Osteocyte (in vitro differentiated cells): ENCODE measurements at places on chromosomes 16 and 17.

- DNase-seq: peak; percentile 0
Observed at GRCh38 chr16:79439901-79440300, 160.6 kb downstream of the MAF start.

DNA sequence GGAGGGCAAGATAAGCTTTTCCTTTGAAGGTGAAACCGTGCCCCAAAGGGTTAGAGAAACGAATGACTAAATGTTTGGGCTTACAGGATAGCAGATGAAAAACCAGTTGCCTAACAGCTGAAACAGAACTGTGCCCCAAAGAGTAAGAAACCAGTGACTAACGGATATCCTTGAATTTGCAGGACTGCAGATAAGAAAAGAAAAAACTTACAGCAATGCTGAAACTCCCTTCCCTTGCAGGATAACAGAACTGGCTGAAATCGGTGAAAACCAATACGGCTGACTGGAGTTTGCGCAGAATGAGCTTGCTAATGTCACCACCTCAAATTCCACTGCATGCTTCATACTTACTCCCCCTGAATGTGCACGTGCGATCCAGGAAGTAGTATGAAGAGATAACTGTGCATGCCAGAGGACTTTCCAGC, 175.2 kb upstream of the NLRP1 start:
- no peak for DNase-seq

DNA sequence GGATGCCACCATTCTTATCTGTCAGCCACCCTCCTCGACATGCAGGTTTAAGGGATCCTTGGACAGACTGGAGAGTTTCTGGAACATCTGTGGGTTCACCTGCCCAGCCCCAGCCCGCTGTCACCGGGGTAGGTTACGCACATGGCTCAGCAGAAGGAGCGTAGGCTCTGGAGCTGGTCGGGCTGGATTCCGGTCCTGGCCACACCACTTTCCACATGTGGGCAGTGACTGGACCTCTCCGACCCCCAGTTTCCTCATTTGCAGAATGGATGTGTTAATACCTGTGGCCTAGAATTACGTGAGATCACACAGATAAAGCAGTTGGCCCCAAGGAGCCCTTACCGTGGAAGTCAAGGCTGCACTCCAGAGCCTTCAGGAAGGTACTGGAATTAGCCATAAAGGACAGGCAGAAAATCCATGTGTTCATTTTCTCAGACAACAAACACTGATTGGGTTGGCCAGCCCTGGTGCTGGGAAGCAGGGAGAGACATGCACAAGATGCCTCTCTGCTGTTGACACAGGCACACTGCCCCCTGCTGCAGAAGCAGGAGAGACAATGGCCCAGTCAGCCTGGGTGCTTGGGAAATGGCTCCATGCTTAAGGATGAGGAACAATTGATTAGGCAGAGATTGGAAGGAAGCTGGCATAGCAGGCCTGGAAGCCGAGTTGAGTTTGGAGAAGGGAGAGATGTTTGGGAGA, 58.8 kb downstream of the SF3B3 start:
- DNase-seq: no peak

DNA sequence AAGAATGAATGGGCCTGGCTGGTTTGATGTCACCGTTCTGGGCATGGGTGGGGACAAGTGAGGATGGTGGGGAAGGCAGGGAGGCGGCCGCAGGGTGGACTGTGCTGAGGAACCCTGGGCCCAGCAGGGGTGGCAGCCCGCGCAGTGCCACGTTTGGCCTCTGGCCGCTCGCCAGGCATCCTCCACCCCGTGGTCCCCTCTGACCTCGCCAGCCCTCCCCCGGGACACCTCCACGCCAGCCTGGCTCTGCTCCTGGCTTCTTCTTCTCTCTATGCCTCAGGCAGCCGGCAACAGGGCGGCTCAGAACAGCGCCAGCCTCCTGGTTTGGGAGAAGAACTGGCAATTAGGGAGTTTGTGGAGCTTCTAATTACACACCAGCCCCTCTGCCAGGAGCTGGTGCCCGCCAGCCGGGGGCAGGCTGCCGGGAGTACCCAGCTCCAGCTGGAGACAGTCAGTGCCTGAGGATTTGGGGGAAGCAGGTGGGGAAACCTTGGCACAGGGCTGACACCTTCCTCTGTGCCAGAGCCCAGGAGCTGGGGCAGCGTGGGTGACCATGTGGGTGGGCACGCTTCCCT, 6.5 kb upstream of the SERPINF1 start:
- DNase-seq: peak; percentile 85

DNA sequence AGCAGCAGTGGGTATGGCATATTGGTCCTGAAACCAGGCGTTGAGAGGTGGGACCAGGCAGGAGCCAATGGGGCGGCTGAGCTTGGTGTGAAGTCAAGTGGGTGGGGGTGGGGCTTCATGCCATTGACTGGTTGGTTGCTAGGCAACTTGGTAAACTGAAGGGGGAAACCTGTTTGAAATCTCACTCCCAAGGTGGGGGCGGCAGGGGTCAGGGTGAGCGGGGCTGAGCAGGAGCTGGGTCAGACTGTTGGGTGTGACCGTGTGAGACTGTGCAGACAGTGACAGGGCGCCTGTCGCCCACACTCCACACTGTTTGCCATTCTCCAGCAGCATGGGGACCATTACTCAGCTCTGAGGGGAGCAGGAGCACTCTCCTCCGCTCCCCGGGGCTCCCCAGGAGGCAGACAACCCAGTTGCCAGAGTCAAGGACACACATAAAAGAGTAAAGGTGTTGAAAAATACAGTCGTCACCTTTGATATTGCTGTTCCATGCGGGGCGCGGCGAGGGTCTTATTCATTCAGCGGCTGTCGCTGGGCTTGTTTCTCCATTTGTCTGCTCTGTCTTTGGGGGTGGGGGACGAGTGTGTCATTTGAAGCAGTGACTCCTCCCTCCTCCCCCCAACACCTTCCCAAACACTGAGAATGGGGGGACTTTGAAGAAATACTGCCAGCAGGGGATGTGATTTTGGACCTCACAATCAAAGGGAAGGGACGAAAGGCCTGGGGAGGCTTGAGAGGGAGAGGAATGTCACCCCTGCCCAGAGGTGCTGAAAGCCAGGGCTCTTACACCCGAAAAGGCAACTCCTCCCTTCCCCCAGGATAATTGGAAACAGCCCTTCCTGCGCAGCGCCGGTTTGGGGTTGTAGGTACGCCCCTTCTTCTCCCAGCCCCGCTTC, 1.2 kb upstream of the EFNB3 start:
- DNase-seq: no peak

- no peak for DNase-seq
Observed at GRCh38 chr16:27365142-27366089, 36.6 kb upstream of the IL21R start.

DNA sequence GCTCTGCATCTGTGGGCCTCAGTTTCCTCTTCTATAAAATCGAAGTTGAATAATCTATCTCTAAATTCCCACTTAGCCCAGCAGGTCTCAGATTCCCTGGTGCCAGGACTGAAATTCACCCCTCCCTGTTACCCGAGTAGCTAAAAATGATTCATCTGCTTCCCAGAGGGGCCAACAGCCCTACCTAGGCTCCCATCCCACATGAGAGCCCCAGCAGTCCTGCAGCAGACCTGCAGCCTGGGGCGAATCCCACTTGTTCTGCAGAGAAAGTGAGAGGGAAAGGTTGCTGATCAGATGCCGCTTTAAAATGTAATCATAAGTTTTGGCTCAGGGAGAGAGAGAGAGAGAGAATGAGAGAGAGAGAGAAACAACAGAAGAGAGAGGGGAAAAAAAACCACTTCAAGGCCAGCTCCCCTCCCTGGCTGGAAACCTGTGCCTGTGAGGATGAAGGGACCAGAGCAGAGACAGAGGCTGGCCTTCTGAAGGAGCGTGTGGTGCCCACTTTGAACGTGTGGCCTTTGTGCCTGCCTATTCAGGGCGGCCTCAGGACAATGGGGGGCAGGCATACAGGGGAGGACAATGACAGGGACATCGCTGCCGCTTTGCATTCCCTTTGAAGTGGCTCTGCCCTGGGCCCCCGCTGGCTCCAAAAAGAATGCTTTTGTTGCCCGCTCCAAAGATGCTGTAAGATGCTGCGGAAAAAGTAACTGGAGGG, 85.2 kb upstream of the NKD1 start:
- DNase-seq: no peak

DNA sequence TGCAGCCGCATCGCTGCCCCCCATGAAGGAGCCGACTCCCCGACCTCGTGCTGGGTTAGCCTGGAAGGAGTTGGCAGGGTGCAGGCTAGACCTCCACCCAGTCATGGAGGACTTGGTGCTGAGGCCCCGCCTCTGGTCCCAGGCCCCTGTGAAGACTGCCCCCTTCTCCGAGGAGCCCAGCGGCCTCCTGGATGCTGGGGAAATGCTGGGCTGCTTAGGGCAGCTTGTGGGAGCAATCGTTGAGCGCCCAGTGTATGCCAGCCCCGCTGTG, 1.8 kb downstream of the SSTR5 start:
- no peak for DNase-seq

DNA sequence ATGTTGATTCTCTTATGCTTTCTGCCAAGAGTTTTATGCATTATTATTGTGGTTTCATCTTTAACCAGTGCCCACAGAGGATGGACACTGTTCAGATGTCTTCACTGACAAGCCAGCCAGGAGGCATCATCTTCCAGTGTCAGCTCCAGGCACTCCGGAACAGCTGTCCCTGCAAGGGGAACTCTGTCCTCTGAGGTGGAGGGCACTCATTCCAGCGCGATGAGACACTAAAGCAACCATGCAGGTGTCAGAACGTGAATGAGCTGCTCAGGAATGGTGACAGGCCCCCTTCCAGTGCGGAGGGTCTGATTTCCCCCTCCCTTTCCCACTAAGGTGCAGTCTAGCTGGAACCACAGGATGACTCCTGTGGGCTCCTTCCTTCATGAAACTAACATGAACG, 117.5 kb downstream of the NOG start:
- no peak for DNase-seq

- no peak for DNase-seq
Observed at GRCh38 chr17:62098623-62099231, 33.6 kb upstream of the MED13 start.

DNA sequence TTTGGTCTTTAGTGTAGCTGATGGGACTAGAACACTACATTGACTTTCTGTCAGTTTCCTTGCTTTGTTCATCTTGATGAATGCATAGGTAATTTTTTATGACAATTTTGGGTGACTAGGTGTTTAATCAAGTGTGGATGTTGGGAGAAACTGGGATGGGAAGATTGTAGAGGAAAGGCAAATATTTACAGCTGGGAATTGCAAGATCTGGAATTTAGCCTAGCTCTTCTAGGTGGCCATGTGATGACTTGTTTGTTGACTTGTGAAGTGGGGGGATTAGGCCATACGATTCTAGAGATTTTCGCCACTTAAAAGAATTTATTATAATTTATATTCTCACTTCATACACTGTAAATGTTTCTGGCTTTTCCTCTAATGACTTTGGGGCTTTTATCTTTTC, 480.3 kb upstream of the GOT2 start:
- no peak for DNase-seq

DNA sequence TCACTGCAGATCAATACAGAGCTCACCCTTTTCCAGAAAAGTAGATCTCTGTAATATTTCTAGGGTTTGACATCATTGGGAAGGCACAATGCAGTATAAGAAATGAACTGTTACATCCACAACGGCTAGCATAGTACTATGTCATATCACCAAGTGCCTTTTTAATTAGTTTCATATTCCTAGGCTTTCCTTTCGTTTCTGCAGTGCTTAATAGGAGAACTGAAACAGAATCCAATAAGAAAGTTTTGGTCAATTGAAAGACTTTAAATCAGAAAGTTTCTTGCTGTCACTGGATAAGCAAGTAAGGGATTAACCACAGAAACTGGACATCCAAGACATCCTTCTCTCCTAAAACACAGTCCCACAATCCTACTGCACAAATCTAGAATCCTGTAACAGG, 3.5 kb upstream of the RNF43 start:
- no peak for DNase-seq

DNA sequence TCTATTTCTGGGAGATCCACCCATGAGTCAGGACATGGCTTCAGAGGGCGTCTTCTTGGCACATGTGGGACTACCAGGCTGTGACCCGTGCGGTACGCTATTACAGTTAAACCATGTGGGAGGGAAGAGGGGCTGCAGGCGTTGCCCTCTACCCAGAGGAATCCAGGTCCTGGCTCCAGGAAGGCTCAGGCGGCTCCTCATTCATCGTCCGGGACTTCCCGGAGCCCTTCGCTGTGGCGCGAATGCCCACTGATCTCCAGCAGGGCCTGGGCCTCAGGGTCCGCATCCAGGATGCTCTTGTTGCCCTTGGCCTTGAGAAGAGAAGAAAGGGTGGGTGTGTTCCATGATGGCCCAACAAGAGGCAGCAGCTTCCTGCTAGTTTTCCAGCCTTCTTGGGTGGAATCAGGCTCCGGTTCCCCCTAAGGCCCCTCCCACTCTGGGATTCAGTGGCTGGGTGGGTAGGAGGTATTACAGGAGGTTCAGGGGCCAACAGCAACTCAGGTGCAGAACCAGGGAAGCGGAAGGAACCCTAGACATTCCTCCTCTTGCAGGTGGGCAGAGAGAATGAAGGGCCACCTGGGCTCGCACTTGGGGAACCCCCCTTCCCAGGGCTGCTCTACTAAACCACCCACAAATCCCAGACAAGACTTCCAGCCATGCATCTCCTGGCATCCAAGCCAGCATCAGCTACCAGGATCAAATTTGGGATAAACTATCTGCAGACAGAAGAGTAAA, 24.6 kb downstream of the MEAK7 start:
- DNase-seq: peak; percentile 76

GRCh38 chr17:57684711-57685498, 60.2 kb downstream of the CCDC182 start:
- peak; percentile 57 for DNase-seq

DNA sequence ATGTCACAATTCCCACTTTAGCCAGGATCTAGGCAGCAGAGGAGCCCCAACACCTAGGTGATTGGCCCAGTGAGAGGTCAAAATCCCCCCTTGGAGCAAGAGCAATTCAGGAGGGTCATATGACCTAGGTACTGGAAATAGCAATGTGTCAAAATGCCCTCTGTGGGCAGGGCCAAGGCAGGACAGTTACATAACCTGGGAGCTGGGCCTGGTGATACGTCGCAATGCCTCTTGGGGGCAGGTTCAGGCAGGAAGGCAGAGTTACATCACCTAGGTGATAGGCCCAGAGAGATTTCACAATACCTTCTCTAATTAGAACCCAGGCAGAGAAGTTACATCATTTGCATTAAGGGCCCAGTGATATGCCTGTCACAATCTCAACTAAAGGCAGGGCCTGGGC, 1906.3 kb downstream of the TP53TG3F start:
- DNase-seq: no peak

GRCh38 chr16:79347277-79347676, 253.3 kb downstream of the MAF start:
- no peak for DNase-seq

DNA sequence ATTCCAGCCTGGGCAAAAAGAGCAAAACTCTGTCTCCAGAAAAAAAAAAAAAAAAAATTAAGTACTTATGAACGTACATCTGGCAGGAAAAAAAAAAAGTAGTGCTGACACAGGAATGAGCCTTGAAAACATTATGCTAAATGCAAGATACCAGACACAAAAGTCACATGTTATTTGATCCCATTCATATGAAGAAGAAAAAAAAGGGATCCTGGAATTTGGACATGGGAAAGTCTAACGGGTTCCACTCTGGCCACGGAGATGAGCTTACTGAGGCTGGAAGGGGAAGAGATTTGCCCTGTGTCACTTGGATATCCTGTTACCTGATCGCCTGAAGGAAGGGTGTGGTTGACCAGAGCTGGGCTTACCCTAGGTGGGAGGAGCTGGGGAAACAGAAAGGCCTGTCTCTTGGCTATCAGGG, 251.9 kb downstream of the PARN start:
- no peak for DNase-seq

GRCh38 chr17:45229681-45230409, 8.2 kb downstream of the FMNL1 start:
- no peak for DNase-seq
